ENCODE measurements at places on chromosomes 2 and 18.

DNA sequence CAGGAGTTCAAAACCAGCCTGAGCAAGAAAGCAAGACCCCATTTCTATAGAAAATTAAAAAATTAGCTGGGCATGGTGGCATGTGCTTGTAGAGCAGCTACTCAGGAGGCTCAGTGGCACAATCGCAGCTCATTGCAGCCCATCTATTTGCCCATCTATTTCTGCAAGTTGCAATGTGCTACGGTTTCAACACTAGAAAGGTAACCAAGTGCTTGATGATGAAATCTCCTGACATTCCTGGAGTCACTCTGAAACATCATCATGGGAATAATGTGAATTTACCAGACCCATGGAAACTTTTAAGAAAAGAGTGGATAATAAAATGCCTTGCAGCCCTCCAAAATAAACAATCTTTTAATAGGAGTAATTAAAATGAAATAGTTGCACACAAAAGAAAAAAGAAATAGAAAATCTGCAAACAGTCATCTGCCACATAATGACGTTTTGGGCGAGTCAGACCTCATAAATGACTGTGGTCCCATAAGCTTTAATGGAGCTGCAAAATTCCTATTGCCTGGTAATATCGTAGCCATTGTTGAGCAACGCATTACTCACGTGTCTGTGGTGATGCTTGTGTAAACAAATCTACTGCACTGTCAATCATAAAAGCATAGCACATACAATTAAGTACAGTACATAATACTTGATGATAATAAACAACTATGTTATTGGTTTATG is 46.6 kb upstream of the AMMECR1L start:
- no peak for DNase-seq

GRCh38 chr18:36399055-36399454 is 101.5 kb downstream of the FHOD3 start:
- DNase-seq: no peak

DNA sequence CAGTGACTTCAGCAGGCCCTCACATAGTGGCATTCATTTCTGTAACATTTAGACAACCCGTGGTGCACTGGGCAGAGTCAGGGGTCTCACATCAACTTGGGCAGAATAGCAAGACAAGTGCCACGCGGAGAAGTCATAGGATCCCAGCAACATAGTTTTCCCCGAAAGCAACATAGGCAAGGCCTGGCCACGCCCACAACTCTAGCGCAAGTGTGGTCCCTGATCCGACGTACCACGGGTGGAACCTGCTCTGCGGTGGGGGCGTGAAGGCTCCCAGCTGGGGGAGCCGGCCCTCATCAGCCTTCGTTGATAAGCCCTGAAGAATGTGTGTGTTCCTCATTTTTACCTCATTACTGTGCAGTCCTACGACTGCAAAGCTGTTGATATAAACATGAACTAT is 261.2 kb downstream of the EIPR1 start:
- no peak for DNase-seq

- DNase-seq: no peak
These were observed 73.7 kb upstream of the MAP3K20 start for GRCh38 chr2:173001664-173002604.

GRCh38 chr2:233944269-233944668 is 27.1 kb downstream of the TRPM8 start:
- no peak for DNase-seq

DNA sequence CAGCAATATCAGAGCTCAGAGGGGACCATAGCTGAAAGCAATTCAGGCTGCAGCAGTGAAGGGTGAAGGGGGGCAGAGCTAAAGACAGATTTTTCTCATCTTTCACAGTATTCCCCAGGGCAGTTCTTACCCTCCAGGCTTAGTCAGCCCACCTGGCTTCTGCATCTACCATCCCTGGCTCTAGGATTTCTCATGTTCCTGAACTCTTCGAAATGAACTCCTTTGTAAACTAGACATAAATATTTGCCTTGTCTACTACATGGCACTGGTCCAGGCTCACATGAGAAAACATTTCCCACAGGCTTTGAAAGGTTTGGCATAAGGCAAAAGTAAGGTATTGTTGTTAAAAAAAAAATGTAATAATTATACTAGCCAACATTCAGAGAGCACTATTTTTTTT is 23.6 kb upstream of the NEB start:
- DNase-seq: no peak

DNA sequence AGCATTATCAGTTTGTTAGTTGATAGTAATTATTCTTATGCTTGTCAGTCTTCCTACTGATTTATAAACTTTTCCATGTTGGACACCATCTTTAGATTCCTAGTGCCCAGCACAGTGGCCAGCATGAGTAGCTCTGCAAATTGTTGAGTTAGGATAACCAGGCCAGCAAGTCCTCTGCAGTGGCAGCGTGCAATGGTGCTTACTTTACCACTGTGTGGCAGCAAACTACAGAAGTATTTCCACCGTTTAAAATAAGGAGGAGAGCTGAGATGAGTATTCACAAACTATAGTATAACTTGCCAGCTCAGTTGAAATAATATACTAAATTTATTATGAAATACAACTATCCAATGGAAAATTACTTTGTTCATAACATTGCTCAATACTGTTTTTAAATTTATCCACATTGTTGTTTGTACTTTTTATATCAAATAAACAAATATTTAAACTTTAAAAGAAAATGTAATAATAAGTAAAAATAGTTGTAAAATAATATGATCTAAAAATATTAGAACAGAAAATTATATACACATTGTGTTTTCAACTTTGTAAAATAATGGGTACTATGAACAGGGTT is 9.3 kb upstream of the THADA start:
- no peak for DNase-seq

- DNase-seq: no peak
These were observed 81.1 kb downstream of the TRIB2 start for GRCh38 chr2:12797815-12798214.

DNA sequence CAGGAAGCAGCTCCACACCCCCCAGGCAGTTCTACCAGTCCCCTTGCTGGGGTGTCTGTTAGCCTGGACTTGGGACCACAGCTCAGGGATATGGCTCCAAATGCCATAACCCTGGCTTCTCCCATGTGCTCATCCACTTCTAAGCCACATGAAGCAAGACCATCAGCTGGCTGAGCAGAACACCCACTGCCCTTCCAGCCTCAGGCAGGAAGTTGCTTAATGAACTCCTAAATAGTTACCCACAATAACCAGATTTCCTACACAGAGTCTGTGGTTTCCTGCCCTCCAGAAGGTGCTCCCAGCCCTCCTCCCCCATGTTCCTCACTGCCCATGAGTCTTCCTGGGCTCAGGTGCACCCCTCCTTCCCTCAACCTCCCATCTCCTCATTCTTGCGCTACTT is 98.3 kb upstream of the EPC2 start:
- no peak for DNase-seq

- no peak for DNase-seq
These were observed 16.2 kb upstream of the ARL4C start for GRCh38 chr2:234512884-234513669.

DNA sequence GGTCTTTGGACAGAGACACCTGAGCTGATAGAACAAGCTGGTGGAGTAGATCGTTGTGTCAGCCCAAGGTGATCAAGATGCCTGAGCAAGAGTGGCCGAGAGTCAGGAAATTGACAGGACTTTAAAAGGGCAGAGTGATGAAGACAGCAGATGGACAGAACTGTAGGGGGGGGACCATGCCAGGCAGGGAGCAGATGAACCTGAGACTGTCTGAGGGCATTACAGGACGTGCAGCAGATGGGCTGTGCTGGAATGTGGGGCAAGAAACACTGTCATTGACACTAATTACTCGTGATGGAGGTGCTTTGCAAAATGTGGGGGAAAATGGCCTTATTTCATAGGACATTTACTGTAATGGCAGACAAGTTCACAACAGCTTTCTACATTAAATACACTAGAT is 225.0 kb downstream of the THSD7B start:
- DNase-seq: no peak

DNA sequence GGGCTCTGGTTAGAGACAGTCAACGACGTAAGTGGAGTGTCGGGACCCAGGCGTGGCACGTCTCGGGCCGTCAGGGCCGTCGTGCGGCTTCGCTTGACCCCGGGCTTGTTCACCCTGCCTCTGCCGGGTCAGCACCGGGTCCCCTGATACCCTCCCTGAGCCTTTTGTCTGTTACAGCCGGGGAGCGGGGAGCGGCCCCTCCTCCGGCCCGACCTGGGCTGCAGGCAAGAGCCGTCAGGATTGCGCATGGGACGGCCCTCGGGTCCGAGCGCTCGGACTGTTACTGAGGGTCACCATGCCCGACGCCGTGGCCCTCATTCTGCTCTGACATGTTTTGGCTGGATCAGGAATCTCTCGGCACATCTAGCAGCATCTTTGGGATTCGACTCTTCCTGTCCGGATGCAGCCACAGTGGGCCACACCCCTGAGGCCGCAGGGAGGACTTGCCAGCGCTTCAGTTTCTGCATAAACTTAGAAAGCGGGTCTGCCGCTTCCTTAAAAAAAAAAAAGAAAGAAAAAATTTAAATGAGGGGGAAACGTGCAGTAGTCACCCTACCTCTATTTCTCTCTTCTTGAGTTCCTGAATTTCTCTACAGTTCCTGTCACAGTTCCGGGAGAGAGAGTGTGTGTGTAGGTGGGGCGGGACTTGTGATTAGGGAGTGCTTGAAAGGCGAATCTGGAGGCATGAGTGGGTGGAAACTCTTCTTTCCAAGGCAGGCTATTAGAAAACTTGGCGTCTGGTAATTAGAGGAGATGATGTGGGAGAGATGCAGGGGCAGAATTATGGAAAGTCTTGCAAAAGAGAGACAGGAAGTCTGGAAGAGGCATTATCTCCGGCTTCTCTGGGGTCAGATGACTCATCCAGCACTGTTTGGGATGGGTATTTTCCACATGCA is 909 bp downstream of the TMEM87B start:
- no peak for DNase-seq

DNA sequence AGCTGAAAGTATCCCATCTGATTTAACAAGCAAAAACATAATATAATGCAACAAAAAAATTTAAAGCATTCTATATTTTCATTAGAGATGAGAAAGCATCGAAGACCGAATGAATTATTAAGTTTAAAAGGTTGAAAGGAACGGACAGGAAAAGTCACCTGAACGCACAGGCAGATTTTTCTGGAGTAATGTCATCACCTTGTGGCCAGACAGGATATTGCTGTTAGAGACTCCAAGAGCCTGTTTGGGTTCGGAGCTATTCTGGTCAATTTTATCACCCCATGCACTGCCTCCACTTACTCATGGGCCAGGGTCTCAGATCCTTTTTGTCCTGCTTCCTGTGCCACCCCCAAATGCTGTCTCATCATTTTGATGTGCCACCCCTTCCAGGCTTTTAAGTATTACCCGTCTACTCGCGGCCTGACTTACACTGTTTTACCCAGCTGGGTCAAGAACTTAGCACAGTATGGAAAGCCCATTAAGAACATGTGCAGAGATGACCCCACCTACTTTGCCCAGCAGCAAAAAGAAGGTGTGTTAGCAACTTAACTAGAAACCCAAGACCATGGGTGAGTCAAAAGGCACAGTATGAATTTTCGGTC is 27.3 kb downstream of the GKN2 start:
- no peak for DNase-seq

GRCh38 chr2:36246320-36246990 is 109.1 kb upstream of the CRIM1 start:
- DNase-seq: no peak

DNA sequence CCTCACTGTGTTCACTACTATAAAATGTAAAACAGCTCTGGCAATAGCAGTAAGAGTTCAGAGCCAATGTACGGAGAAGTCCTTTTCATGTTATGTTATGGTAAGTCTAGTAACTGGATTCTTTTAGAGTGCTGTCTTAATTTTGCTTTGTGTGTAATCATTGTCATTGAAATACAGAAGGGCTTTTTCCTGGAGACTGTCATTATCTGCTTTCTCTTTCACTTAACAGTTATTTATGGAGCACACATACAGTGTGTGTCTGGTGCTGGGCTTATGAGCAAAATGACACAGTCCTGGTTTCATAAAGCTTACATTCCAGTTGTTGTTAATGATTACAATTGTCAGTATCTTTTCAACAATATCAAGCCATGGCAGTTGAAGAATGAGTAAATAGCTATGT is 95.5 kb downstream of the CCDC102B start:
- DNase-seq: no peak

DNA sequence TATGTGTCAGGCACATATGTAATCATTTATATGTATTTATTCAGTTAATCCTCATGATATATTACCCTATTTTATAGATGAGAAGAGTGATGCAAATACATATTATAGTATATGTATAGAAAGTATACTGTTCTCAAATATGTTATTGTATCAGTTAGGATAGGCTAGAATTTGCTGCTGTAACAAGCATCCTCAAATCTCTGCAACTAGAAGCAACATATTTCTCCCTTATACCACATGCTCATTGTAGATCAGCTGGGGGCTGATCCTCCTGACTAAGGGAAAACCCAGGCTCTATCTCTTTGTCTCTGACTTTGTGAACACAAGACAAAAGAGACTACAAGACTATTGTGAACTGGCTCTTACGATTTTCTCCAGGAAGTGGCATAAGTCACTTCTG is 24.8 kb upstream of the HS6ST1 start:
- DNase-seq: no peak

DNA sequence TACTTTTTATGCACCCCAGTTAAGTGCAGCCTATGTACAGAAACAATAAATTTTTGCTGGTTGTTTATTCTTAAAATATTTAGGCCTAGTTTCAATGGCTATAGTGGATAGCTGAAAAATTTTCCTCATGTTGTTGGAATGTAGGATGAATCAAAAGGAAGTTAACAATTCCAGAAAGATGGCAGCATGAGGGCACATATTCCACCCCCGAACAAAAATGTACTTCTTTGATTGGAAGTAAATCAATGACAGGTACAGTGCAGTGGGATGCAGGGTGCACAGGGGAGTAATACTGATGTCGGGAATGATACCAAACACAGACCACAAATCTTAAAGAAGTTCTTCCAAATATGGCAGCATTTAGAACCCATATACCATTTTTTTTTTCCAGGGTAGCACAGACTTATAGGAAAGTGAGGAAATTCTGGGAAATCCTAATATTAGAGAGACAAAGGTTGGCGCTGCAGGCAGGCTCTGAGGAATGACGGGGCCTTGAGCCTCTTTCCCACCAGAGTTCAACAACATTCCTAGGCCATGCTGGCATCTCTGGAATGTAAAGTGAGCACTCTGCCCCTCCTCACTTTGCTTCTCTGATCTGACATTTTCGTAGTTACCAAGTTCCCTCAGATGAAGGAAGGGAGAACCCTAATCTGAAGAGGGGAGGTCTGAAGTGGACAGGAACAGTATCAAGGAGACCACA is 36.6 kb upstream of the IKZF2 start:
- peak; percentile 88 for DNase-seq

DNA sequence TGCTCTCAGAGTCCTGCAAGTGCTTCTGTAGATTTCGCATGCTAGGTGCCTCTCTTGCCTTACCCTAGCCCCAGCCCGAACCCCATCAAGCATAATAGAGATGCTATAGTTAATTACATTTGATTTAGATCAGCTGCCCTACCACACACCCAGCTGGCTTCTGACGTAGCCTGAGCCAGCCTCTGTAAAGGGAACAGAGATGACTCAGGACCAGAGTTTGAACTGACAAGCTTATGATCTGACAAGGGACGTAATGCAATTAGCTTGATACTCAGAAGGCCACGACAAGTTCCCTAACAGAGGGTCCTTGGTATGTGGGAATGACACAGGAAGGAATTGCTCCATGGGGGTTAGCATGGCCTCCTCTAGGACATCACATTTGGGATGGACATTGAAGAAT is 126.6 kb downstream of the LRATD1 start:
- no peak for DNase-seq

Data from NT2/D1 (cell line).